ENCODE measurements at places on chromosomes 1 and 21.

- no peak for DNase-seq
Measured at GRCh38 chr1:35702508-35702907, 16.2 kb downstream of the C1orf216 start.

GRCh38 chr1:212690816-212691403 is 8.7 kb downstream of the BATF3 start:
- DNase-seq: no peak

DNA sequence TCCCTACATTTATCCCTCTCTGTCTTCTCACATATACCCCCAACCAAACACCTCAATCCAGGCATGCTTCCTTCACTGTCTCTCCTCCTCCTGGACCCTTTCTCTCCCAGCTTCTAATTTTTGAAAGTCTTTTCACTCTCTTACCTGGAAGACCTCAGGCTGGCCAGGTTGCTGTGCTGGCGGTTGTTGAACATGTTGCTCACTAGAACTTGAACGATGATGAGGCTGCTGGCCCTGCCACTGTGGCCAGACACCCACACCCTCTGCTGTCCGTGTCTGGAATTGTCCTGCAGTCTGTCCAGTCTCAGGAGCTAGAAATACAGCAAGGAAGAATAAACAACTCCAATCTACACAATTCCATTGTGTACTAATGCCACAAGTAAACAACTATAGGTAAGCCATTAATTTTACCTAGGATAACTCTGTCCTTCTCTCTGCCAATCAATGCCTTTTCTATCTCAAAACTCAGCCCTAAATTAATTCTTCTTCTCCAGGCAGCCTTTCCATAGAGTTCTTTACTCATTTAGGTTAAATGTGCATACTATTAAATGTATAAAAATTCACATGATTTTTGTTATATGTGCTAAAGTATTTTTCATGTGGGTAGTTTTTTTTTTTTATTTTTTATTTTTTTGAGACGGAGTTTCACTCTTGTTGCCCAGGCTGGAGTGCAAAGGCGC is 5.1 kb upstream of the CTSK start:
- peak; percentile 56 for DNase-seq

DNA sequence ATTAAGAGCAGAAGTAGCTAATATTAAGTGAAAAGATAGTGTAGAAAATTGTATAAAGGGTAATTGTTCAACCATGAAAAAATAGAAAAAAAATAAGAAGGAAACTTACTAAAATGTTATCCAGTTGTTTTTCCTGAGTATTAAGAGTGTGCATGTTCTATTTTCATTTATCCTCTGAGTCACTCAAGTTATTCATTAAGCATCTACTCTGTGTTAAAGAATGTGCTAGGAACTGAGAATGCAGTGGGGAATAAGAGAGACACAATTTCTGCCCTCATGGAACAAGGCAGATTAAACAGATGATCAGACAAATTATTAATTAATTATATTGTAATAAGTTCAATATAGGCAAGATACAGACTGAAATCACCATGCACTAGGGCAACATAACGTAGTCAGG is 10.8 kb upstream of the PIGK start:
- no peak for DNase-seq

DNA sequence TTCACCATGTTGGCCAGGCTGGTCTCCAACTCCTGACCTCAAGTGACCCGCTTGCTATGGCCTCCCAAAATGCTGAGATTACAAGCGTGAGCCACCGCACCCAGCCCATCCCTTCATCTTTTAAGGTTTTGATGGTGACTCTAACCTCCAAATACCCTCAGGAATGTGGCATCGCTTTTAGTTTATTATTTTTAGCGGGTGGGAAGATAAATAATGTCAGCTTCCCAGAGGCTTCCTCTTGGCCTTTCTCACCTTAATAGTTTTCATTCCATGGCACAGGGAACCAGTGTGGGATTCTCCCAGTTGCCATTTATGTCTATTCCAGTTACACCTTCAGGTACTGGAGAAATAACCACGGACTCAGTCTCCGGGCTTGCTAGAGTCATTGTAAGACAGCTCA is 92.1 kb upstream of the LRRN2 start:
- no peak for DNase-seq

DNA sequence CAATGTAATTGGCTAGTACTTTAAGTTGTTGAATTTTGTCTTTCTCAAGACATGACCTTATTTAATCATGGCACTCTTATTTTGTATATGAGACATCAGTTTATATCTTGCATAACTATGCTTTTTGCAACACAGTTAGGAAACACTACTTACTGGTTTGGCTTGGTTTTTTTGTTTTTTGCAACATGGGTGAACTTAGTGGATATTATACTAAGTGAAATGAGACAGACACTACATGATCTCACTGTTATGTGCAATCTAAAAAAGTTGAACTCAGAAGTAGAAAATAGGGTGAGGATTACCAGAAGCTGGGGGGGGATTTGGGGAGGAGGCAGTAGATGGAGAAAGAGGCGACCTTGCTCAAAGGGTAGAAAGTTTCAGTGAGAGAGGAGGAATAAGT is 132.1 kb downstream of the PLA2G4A start:
- DNase-seq: no peak

DNA sequence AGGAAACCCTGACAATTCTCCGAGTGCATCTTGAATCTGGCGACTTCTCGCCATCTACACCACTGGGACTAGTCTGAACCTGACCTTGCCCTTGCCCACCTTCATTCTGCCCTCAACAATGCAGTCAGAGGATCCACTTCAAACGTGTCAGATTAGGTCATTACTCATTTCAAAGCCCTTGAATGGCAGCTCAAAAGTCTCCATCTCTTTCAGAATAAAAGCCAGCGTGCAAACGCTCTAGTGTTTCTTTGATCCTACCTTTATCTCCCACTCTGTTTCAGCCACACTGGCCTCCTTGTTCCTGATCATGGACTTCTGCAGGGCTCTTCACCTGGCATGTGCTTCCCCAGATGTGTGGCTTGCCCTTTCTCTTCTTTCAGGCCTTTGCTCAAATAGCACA is 31.3 kb downstream of the SLC30A1 start:
- no peak for DNase-seq

GRCh38 chr1:48107516-48107915 is 110.3 kb upstream of the TRABD2B start:
- no peak for DNase-seq

Data from CD14-positive monocyte (primary cell).